ENCODE measurements at places on chromosomes 6 and 20. TPM values are rescaled to one million over a fixed set of nuclear protein-coding genes. Genes with fewer than 3 reads are reported as not detected.

DNA sequence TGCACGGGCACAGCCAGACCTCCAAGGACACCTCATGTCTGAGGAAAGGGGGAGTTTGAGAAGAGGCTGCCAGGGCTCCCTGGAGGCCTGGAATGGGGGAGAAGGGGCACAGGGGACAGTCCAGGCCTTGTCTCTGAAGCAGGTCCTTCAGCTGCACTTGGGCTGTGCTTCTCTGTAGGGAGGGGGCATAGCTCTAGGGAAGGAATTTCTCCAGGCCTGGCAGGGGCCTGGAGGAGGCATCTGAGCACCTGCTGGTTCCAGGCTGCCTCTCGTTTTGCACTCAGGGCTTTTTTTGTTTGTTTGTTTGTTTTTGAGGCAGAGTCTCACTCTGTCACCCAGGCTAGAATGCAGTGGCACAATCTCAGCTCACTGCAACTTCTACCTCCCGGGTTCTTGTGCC lies 67.7 kb downstream of the BCAS4 start:
- DNase-seq: no peak

Gene SLC16A10
- polyA plus RNA-seq: 2.0 TPM

DNA sequence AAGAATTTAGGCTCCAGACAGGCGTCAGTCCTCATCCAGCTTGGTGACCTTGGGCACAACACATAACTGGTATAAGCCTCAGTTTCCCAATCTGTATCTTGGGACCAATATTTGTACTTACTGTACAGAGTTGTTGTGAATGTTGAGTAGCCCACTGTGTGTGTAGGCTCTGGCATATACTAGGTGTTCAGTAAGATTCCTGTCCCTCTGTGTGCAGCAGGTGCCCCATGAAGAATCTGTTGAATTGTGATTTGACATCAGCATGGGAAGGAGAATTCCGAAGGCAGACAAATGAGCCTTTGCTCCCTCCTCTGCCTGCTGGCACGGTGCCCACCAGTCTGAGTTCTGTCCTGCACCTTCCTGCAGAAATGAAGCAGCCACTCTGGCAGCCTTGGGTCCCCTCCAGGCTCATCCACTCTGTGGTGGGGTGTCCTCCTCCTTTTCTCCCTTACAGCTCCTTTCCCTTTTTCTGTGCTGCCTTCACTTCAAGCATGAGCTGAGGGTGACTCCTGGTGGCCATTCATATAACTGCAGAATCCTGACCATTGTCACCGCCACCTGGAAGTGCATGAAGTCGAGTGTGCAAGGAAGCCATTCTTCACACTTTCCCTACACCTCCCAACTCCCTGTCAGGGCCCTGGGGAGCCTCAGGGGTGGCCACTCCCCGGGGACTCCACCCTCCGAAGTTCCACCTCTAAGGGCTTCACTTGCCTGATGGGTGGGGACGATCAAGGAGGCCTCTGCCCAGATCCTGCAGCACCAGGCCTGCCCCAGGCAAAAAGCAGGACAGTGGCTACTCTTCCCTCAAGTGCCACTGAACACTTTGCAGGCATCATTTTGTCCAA lies 48.2 kb downstream of the MRPL14 start:
- peak; percentile 85 for DNase-seq

GRCh38 chr20:10565191-10565921 lies 108.4 kb downstream of the JAG1 start:
- DNase-seq: no peak

DNA sequence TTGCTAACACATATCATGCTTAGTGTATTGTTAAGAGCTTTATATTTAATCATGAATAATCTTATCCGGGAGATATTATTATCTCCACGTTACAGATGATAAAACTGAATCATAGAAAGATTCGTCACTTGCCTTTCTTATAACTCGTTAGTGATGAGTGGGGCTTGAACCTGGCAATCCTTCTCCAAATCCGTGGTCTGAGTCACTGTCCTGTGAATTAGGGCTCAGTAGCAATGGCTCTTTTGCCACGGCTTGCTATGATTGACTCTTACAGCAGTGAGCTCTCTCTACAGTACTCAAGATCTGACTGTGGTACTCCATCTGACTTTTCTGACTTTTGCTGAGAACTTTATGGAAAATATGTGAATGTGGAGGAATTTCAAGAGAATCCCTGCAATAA lies 246.9 kb downstream of the PACRG start:
- no peak for DNase-seq

Gene DDRGK1
- polyA plus RNA-seq: 78.2 TPM

GRCh38 chr6:10585209-10585845 lies 64.2 kb downstream of the GCNT2 start:
- DNase-seq: no peak

GRCh38 chr6:125228981-125229479 lies 72.7 kb downstream of the HDDC2 start:
- DNase-seq: peak; percentile 45

Gene SIRPG
- 1.2 TPM for polyA plus RNA-seq

DNA sequence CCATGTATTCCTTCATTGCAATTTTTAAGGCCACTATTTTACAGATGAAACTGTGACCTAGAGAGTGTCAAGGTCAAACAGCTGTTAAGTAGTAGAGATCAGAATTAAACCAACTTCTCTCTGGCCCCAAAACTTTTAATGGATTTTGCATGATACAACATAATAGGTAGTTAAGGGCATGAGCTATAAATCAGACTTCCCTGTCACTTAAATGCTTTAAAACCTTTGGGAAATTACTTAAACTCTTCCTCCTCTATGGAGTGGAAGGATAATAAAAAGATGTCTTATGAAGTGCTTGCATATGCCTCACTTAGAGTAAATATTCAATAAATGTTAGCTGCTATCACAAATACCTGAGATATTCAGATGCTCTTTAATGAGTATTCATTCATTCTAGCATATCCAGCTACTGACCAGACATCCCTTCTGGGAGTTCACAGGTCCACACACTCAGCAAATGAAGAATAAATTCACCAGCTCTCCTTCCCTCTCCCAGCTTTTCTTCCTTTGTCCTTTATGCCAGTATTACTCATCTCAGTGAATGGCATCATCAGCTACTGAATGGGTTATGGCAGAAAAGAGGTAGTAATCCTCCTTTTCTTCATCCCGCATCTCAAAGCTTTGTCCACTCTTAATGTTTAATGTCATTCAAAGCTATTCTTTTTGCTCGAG lies 36.2 kb downstream of the EYA4 start:
- DNase-seq: no peak

DNA sequence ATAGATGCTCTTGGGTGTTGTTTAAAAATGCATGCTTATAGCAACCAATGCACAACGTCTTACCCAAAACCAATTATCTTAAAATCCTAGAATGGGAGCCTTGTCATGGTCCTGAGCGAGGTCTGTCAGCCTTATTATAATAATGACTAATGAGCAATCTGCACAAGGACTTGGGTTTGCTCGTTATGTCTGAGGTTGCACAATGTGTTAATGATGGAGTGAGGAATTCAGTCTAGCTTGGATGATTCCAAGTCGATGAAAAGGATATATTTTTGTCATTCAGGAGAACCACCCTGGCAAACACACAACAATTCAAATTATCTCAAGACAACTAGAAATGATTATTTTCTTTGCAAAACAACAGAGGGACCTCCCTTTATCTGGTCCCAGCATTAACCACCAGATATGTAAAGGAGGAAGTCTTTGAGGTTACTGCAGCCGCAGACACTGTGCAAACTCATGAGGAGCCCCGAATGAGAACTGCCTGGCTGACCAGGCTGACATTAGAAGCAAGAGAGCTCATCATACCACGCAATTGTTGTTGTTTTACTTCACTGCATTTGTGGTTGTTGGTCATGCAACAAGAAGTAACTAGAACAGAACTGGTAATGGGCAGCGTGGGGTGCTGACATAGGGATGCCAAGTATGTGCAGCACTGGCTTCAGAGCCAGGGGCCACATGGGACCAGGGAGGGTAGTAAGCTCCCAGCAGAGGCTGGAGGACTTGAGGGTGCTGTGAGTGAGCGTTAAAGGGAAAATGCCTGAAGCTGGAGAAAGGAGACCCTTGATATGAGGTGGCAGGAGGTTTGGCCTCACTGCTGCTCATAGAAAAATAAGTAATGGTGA lies 488.3 kb downstream of the CDH26 start:
- no peak for DNase-seq

Gene PM20D2
- polyA plus RNA-seq: 5.8 TPM

Gene ASXL1
- 24.2 TPM for polyA plus RNA-seq

Gene EYS
- 0.06 TPM for polyA plus RNA-seq

GRCh38 chr6:5250451-5250850 lies 10.3 kb downstream of the LYRM4 start:
- DNase-seq: no peak

All from lung (tissue), 17 donors.